ENCODE measurements at places on chromosomes 7 and 10. TPM values are rescaled to one million over a fixed set of nuclear protein-coding genes. Genes with fewer than 3 reads are reported as not detected.

The ZNF488 gene
- not detected for total RNA-seq

The ELN gene
- total RNA-seq: 29.9 TPM

The ARHGAP19 gene
- 5.6 TPM for total RNA-seq

The HOXA1 gene
- not detected for total RNA-seq

DNA sequence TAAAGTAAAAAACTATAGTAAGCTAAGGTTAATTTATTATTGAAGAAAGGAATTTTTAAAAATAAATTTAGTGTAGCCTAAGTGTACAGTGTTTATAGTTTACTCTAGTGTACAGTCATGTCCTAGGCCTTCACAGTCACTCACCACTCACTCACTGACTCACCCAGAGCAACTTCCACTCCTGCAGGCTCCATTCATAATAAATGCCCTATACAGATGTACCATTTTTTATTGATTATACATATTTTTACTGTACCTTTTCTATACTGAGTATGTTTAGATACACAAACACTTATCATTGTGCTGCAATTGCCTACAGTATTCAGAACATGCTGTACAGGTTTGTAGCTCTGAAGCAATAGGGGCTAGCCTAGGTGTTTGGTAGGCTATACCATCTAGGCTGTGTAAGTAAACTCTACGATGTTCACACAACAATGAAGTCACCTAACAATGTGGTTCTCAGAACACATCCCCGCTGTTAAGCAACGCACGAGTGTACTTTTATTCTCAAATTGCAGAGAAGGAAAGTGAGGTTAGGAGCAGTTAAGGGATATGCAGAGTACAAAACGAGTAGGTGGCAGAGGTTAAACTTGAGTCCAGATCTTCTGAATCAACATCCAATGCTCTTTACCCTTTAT, 38.9 kb upstream of the PLCE1 start:
- no peak for DNase-seq

GRCh38 chr10:98881789-98882188, 353.9 kb downstream of the HPSE2 start:
- no peak for DNase-seq

DNA sequence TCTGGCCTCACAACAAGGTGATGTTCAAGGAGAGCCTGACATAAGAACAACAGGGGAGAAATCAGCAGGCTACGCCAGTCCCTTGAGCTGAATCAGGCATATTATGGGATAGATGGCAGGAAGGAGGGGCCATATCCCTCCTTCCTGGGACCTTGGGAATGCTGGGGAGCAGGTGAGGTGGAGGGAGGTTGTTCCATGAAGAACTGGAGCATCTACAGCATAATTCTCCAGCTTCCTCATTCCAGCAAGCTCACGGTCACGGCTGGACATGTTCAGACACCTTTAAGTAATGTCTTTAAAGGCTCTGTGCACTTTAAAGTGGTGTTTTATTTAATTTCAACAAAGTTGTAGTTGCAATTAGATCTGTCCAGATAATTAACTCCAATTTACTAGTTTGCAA, 780.5 kb downstream of the TYW1 start:
- no peak for DNase-seq

DNA sequence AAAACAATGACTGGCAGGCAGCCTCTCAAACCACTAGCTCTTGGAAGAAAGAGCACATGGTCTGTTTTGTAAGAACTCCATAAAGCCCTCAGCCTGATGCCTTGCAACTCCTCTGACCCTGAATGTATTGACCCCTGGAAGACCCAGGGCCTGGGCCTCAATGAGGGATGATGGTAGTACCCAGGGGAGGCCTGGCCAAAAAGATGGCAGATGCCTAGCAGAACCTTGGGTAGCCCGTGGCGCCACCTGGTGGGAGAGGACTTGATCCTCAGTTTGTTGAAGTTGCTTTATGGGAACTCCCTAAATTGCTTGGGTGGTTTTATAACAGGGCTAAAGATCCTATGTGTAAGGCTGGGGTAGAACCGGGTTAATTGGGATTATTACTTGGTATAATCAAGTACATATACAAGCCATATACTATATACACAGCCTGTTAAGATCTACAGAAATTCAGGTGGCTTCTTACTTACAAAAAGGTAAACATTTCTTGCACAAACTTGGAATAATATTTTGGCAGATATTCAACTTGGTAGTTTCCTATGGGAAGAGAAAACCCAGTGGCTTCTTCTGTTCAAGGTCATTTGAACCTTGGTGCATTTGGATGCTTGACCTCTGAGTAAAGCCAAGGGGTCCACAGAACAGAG, 95.8 kb upstream of the CACUL1 start:
- DNase-seq: peak; percentile 89

GRCh38 chr7:47661051-47661714, 79.3 kb upstream of the TNS3 start:
- DNase-seq: no peak

DNA sequence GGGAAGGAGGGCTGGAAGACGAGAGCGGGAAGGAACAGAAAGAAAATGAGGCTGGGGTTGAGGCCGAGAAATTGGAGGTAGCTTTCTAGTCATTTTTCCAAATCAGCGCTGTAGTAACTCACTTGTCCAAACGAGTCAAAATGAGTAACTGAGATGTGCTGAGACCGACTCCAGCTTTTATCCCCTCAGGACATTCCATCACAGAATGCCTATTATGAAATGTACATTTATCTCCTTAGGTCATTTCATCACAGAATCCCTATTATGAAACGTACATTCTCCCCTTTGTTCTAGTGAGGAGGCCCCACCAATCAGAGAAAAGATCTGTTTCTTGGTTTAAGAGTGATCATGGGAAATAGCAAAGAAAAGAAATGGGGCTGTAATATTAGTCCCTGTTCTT, 55.7 kb upstream of the AMPH start:
- DNase-seq: no peak

DNA sequence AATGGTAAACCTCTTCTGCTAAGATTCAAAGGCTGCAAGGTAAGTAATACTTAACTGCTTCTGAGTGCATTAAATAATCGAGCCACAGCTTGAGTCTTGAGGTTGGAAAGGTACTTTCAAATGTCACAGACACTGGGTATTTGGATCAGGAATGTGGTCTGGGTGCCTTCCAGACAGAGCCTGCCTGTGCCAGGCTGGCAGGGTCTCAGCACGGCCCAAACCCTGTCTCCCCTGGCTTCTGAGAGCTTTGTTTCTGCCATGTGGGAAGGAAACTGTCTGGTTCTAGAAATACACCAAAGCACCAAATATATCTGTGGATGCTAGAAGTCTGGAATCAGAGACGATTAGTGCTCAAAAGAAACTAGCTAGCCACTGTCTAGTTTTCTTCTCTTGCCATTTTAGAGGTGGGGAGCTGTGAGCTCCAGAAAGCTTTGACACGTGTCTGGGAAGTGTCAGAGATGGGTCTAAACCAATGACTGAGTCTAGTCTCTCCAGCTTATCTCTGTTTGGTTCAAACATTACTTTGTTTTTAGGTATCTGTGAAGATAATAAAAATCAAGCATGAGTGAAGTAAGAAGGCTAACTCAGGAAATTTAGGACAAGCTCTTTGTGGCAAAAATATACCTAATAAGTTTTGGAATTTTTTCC, 162.8 kb downstream of the CYP26A1 start:
- no peak for DNase-seq

- DNase-seq: no peak
These were observed 37.5 kb downstream of the CASD1 start for GRCh38 chr7:94547126-94547525.

DNA sequence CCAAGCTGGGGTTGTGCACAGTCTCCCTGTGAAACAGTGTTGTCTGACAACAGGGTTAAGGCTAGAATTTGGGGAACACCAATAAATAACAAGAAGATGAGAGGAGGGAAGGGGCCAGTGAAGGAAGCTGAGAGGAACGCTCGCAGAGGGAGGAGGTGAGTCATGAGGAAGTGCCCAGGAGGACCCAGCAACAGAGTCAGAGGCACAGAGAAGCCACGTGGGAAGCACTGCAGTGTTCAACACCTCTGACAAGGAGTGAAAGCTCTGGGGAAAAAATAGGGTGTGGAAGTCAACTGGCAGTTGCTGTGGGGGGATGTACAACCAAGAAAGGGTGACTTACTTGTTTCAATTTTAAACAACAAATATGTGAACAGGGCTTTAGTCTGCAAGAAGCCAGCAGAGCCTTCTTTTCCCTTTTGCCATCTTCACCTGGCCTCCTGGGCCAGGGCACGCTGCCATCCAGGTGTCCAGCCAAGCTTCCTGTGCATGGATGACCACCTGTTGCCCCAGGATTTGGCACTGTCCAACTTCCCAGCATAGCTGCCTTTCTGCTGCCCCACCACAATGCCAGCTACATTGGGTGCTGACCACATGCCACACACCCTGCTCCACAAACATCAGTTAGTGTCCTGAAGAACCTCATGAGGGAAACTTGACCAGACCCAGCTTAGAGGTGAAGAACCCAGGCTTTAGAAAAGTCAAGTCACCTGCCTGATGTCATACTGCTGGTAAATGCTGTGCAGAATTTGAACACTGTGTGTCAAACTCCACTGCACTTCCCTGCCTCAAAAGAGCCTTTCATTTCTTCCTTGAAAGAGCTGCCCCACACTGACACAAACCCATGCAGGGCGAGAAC, 69.6 kb downstream of the ATXN7L1 start:
- DNase-seq: no peak

DNA sequence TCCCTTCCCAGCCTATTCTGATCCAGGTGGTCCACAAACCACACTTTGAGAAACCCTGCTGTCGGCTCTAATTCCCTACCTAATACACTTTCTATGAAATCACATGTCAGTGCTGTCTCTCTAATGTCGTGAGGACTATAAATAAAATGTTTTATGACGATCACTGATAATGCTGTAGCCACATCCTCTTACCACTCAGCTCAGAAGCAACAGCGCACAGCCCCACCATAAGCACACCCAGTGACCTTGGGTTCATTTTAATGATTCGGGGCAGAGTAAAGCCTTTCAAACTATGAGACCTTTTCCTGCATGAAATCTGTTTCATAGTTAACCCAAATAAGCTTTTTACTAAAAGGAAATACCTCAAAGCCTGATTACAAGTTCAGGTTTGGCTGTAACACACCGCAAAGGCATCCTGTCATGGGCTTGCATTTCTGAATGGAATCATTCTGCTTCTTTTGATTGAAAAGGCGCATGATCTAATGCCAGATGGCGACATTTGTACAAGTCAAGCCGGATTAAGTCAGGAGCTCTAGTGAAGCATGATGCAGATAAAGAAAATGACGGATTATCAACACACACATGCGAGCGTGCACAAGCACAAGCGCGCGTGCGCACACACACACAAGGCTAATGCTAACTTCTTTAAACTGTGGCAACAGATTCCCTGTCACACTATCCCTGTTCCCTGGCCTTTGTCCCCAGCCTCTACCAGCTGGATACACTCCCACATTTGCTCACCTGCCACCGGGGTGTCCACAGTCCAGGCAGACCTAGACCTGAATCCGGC, 180.5 kb upstream of the PDE1C start:
- no peak for DNase-seq

- DNase-seq: no peak
These were observed 484.0 kb upstream of the FZD8 start for GRCh38 chr10:36126076-36126475.

All from Right ventricle myocardium inferior (tissue), 1 donor.